ENCODE measurements at places on chromosomes 5 and 9.
A peak's percentile ranks its signal among the peaks of the same experiment; 100 is the strongest.

DNA sequence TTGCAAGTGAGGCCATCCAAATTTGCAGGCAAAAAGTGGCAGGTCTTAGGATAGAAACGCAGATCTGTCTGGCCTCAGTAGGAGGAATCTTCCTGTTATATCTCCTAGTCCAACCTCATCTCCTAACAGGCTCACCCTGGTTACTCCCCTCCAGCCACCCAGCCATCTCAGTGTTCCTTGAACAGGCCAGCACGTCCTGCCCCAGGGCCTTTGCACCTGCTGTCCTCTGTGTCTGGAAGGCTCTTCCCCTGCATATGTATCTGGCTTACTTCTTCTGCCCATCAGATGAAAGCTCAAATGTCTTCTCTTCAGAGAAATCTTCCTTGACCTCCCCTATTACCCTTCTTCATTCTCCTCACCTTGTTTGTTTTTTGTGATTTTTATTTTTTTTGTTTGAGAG is 107.3 kb upstream of the ALDH1B1 start:
- DNase-seq = no peak

DNA sequence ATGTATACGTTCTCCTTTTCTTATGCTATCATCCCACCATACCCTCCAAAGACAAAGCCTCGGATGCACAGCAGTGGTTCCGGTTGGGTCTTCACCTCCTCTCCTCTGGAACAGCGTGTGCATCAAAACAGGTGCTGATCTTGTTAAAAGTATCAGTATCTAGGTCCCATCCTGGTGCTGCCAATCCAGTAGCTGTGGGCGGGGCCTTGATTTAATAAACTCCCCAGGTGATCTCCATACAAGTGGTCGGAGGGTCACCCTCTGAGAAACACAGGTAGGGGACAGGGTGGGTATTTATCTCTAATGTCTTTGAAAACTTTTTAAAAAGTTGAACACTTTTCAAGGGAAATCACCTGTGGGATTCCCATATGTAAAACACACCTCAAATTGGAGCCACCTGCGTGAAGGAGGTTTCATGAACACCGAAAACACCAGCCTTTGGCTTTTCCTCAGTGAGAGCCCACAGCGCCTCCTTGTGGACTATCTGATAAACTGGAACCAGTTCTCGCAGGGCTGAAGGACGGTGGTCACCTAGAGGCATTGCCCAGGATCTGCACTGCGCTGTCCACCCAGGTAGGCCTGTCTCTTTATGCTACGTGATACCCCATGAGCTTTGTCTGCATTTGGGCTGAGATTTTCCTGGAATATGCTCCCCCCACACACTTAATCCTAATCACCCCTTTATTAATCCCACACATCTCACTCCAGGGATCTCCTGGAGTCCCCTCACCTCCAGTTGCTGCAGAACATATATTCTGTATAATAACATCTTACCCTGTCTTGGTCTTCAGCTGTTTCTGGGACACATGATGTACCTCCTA is 80.5 kb upstream of the EPB41L4B start:
- DNase-seq = peak; percentile 59

DNA sequence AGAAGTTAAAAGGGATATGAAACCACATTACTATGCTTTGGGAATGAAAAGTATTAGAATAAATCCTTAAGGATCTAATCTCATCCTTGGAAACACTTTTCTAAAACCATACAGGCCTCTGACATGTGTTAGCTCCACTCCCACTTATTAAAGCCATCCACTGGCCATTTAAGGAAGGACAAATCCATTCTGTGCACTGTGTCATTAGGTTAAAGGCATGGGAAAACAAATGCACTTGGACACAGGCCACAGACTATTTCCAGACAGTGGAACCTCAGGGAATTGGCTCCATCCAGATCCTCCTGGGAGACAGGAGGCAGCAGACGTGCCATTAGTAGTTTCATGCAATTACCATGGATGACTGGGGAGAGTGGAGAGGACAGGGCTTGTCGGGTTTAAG is 454.9 kb downstream of the ENC1 start:
- DNase-seq = peak; percentile 10

GRCh38 chr9:134657666-134658377 is 16.2 kb downstream of the COL5A1 start:
- DNase-seq = no peak

- no peak for DNase-seq
Observed at GRCh38 chr5:169521366-169521983, 62.1 kb upstream of the SPDL1 start.

DNA sequence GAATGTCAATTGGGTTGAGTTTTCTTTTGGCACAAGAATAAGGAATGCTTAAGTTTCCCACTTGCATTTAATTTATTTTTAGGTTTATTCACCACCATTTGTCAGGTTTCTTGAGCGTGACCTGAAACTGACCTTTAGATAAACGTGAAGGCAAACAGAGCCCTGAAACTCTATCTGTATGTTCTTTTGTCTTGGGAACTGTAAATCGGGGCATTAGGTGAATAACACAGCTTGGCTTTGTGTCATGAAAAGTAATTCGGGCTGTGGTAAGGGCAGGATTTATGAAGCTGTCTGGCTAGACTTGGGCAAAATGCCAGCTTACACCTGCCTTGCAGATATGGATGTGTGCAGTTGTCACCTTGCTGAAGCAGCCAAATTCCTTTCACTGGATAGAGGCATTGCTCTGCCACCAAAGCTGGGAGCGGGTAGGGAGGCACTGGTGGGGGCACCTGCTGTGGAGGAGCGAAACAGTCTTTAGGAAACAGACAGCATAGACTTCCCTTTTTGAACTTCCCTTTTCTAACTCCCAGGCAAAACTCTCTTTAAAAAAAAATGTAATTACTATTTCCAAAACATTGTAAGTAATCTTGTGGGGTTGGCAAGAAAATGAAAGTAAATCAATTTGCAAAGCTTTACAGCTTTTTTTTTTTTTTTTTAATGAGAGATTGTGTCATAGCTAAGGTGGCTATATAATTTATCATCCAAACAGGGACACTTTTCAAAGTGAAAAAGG is 545.2 kb downstream of the CSNK1G3 start:
- peak; percentile 81 for DNase-seq

- peak; percentile 98 for DNase-seq
Observed at GRCh38 chr5:179559284-179560252, 9.2 kb downstream of the RUFY1 start.

- DNase-seq = no peak
Observed at GRCh38 chr5:143402553-143403333, 743 bp downstream of the NR3C1 start.

GRCh38 chr5:95621839-95622629 is 2.1 kb downstream of the GPR150 start:
- peak; percentile 13 for DNase-seq

DNA sequence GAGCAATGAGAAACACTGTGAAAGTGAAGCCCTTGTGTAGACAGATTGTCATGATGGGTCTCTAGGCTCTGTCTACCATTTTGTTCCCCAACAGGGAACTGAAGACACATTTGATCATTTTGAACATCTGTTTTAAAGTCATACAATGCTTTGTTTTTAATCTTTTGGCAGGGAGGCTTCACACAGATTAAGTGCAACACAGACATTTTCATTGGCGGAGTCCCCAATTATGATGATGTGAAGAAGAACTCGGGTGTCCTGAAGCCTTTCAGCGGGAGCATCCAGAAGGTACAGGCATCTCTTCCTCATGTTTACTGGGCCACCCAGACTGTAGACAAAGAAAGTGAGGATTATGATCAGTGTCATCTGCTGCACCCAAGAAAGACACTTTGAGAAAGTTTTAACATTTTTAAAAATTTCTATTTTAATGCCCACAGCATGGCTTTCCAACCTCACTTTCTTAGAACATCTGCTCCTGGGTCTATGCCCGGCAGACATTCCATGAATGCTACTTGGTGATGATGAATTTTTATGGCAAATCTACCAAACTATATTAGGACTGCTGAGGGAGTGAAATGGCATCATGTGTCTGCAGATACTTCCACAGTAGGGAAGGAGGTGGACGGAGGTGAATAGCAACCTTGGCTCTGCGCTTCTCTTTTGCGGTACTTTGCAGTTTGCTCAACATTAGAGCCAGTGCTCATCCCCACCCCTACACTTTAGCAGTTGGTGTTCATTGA is 121.3 kb downstream of the LIFR start:
- no peak for DNase-seq

- DNase-seq = no peak
Observed at GRCh38 chr5:168449166-168449565, 37.1 kb upstream of the RARS1 start.

DNA sequence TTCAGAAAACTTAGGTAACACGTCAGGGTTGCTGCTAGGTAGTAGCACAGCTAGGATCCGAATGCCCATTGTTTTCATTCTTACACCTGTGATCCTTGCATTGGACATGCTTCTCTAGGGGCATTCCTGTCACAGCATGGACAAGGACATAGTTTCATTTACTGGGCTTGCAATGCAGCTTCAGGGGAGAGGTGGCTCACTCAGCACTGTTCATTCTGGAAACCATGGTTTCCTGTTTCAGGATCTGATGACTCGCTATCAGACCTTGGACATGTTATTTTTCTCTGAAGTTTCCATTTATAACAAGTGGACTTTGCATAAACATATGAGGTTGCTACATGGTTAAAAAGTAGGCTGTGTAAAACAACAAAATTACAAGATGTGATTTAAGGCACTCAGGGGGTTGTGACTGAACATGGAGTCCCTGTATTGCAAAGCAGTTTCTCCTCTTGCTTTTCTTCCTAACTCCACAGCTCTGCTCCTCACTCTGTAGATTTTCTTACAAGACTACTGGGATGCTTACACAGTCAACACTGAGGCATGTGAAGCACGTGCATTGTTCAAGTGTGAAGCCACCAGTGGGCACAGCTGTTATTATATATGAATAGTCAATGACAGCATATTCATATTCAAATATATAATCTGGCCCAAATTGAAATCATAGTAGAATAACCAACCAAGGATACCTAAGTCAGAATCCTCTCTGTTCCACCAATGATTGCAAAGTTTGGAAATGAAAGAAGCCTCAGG is 66.1 kb upstream of the STK32A start:
- DNase-seq = no peak

DNA sequence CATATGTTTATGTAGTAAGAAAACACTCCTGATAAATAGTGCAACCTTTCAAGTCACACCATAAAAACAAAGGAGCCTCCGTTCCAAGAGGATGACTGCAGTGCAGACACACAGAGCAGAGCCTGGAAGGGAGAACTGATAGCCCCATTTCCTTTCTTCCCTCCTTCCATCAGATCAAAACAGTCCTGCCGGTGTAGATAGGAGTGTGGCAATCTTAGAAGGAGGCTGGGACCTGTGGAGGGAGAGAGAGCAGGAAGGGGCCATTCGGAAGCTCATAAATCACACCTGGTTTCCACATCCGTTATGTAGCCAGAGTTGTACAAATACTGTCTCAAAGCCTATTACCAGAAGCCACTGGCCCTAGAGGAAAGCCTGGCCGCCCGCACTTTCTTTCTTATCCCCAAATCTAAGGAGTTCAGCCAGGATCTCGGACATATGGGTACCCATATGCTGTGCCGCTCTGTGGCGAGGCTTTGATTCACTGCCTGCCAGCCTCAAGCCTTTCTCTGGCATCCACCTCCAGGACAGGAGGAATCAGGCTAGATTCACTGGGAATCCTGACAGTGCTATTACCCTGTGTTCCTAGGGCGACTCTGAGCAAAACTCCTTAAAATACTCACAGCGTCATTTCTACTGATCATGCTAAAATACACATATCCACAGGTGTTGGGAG is 26.9 kb downstream of the DAP start:
- DNase-seq = no peak

DNA sequence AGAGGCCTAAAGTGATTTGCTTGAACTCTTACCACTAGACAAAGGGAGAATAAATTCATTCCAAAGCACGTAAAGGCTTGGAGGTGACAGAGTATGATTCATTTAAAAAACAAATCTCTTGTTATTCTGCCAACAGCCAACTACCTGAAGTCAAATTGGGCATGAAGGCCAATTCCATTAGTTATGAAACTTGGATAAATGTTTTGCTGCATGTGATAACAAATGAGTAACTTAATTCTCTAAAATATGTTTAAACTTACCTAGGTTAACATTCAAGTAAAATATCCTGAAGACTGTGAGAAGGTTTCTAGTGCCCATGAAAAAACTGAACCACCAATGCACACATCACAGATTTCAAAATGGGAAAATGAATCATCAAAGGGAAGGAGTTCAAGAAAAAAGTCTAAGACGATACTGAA is 120.1 kb upstream of the TSLP start:
- no peak for DNase-seq

GRCh38 chr5:119313197-119313596 is 42.6 kb upstream of the TNFAIP8 start:
- DNase-seq = no peak

DNA sequence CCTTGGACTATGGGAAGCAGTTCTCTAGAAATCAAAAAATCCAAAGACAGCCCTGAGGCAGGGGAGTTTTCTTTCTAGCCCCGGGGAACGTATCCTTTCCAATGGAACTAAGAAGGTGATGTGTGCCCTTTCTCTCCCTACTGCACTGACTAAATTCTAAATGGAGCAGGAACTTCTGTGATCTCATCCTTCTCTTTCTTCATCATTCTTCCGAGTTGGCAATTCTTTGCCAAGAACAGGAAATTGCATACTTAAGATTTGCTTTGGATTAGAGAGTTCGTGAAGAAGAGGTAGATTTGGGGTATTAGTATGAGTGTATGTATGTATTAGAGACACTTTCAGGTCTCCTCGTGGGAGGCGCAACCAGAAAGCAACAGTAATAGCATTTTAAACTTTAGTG is 178.0 kb upstream of the PIK3R1 start:
- no peak for DNase-seq

DNA sequence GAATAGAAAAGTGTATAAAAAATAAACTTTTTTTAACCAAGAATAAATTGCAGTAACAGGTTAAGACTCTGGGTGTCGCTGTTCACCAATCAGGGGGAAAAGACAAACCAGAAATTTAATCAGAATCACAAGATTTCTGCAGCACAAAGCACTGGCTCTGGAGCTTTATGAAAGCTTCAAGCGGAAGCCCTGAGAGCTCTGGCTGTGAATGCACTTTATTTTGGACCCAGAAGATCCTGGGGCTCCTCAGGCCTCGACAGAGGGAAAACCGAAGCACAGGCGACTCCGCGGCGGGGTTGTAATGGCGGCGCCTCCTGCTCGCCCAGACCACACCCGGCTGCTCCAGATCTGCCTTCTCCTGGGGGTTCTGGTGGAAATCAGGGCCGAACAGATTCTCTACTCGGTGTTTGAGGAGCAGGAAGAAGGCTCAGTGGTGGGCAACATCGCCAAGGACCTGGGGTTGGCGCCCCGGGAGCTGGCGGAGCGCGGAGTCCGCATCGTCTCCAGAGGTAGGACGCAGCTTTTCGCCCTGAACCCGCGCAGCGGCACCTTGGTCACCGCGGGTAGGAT is at the start of gene PCDHGA4:
Gene PCDHGA4, plus strand, starts transcription at position 122 of the 570 bp plus-strand sequence. Its CDS starts 87 bp downstream, at position 209.
- DNase-seq = no peak

- DNase-seq = no peak
Observed at GRCh38 chr9:92620845-92621244, 49.1 kb downstream of the IPPK start.

DNA sequence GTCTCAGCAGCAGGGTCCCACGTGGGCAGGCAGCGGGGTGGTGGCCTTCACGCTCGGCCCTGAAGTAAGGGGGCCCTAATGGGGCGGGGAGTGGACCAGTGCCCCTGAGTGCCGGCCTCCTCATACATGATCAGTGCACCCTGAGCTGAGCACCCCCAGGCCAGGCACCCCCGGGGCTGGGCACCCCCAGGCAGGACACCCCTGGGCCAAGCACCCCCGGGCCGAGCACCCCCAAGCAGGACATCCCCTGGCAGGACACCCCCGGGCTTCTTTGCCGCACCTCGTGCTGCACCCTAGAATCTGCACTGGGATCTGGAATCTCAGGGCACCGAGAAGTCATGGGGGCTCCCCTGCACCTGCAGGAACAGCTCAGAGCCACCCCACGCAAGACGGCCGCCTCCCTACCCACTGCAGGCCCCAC is 51.4 kb downstream of the EXD3 start:
- DNase-seq = no peak

GRCh38 chr9:133113949-133114885 is 6.8 kb downstream of the RALGDS start:
- DNase-seq = no peak

Data from NCI-H2081 (cell line).